Progenitor cell of endocrine pancreas (in vitro differentiated cells): ENCODE measurements at places on chromosomes 3 and 15. TPM values are rescaled to one million over a fixed set of nuclear protein-coding genes. Genes with fewer than 3 reads are reported as not detected.

Gene WWTR1
- total RNA-seq = 15.0 and 18.1 TPM in 2 replicates

Gene STAC
- total RNA-seq = 1.2 and 1.6 TPM in 2 replicates

Gene GNAT1
- 0.12 and 0.91 TPM in 2 replicates for total RNA-seq

Gene TRNT1
- total RNA-seq = 26.5 and 31.4 TPM in 2 replicates

DNA sequence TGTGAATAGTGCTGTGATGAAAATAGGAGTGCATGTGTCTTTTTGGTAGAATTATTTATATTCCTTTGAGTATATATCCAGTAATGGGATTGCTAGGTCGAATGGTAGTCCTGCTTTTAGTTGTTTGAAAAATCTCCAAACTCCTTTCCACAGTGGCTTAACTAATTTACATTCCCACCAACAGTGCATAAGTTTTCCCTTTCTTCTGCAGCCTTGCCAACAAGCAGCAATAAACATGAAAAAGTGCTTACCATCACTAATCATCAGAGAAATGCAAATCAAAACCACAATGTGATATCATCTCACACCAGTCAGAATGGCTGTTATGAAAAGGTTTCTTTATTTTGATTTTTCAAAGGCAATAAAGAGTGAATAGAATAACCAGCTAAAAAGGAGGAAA lies 1105.9 kb downstream of the NAALADL2 start:
- no peak for DNase-seq

Gene HRH1
- 0.09 TPM in 1 of 2 replicates, not detected in the other for total RNA-seq

Gene ZNF80
- total RNA-seq = not detected in 2 replicates

GRCh38 chr3:94336046-94336753 lies 273.3 kb downstream of the NSUN3 start:
- DNase-seq = no peak

DNA sequence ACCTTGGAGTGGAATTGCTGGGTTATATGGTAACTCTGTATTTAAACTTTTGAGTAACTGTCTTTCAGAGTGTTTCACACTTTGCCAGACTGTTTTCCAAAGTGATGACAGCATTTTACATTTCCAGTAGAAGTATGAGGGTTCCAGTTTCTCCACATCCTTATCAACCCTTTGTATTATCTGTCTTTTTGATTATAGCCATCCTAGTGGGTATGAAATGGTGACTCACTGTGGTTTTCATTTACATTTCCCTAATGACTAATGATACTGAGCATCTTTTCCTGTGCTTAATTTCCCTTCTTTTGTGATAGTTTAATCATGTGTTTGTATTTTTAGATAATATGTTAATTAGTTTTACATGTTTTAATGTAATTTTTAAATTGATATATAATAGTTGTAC lies 138.1 kb upstream of the DAZL start:
- no peak for DNase-seq

Gene SLC2A2
- total RNA-seq = 1.5 TPM in 2 replicates

DNA sequence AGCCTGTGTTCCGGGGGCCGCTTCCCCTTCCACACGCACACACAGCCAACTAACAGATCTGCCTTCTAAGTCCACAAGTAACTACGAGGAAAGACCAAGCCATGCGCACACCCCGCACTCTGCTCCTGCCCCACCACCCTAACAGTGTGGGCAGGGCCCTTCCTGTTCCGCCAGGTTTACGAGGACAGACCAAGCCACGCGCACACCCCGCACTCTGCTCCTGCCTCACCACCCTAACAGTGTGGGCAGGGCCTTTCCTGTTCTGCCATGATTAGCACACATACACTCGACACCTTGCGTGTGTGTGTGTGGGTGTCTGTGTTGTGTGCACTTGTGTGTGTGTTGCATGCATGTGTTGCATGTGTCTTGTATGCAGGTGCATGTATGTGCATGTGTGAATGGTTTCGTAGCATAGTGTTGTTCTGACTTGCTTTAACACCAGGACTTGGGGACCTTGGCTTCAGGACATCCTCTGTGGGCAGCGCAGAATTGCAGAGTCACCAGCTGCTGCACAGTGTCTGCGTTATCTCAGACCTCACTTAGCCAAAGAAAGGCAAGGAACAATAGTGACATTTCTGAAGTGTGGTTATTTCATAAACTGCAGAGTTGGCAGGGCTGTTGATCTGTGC lies 114.4 kb downstream of the CHSY1 start:
- DNase-seq = no peak

DNA sequence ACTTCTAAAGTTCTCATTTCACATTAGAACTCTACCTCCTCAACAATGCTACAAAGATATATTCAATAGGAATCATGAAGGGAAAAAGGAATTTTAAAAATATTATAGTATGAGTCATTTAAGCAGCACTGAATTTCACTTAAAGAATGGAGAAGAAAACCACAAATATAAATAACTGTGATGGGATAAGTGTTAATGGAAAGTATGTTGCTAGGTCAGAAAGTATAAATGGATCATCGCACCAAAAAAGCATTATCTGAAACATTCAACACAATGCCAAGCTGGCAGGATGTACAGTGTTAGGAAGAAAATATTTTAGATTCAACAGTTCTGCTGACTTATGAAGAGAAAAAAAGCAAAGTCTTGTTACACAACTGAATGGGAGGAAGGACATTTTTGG lies 101.4 kb downstream of the TFG start:
- DNase-seq = no peak

Gene CCR8
- total RNA-seq = not detected in 2 replicates

Gene NPAP1
- 0.65 and 0.67 TPM in 2 replicates for total RNA-seq

Gene SMAD3
- total RNA-seq = 49.9 and 51.3 TPM in 2 replicates

DNA sequence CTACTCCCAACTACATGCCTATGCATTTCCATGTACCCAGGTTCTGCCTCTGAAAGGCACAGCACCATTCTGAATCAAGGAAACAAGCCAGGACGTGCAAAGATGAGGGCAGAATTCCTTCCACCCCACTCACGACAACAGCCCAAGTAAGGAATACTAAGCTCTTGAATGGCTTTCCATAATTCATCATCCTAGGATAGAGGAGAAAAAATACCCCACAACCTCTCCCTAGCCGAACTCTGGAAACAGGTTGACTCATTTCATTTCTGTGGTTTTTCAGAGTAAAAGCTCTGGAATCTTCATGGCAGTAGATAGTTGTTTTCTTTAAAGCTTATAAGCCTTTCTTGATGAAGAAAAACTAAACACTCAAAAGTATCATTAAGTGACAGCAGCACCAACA lies 77.8 kb downstream of the PDZRN3 start:
- DNase-seq = no peak

GRCh38 chr3:137304313-137305056 lies 346.7 kb downstream of the IL20RB start:
- no peak for DNase-seq

Gene HYAL3
- 3.2 and 3.6 TPM in 2 replicates for total RNA-seq

- no peak for DNase-seq
These were observed 137.7 kb upstream of the RASGRP1 start for GRCh38 chr15:38702178-38702912.

DNA sequence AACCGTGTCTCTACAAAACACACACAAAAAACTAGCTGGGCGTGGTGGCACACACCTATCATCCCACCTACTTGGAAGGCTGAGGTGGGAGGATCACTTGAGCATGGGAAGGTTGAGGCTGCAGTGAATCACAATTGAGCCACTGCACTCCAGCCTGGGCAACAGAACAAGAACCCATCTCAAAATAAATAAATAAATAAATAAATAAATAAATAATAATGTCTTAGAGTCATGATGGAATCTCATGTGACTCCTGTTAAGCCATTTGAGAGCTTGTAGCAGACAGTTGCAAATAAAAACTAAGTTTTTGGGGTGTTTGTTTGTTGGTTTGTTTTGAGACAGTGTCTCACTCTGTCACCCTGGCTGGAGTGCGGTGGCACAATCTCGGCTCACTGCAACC lies 33.2 kb downstream of the SLC12A1 start:
- DNase-seq = no peak

GRCh38 chr3:66093981-66094380 lies 55.3 kb upstream of the MAGI1 start:
- no peak for DNase-seq

DNA sequence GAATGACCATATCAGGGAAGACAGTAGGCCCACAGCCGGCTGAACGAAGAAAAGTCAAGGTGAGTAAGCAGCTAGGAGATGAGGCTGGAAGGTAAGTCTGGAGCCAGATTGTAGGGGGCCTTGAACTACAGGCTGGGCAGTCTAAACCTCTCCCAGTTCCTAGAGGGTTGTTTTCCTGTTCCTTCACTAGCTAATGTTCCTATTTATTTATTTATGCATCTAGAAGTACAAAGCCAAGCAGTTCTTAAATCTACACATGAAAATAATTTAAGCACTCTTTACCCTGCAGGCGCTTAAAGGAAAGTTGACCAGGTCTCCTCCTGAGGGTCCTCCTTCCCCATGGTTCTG lies 3.7 kb downstream of the ACAA1 start:
- DNase-seq = no peak

DNA sequence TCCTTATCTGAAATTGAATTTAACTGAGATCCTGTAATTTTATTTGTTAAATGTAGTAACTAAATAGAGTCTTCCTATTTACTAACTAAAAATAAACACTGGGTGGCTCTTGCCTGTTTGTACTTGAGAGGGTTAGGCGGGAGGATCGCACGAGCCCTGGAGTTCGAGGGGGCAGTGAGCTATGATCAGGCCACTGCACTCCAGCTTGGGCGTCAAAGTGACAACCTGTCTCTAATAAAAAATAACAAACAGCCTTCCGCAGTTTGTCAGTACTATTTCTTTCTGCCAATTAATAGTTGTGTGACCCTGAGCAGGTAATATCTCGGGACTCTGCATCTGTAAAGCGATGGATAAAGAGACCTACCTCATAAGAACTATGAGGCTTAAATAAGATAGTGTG lies 768 bp upstream of the PDE12 start:
- no peak for DNase-seq

DNA sequence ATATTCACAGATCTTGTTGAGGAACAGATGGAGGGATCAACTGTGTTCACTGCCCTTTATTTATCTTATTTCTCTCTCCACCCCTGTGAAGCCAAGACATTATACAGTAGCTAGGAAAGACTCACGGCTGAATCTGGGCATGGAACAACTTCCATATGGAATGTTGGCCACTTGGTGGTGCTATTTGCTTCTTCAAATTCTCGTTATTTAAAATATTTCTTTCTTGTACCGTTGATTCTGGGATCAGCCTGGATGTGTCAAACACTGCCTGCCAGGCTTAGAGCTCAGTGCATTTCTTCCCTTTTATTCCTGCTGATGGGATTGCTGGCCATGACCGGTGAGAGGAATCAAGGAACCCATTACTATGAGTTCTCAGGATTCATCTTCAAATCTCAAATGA lies 17.5 kb upstream of the GASK1A start:
- DNase-seq = no peak

DNA sequence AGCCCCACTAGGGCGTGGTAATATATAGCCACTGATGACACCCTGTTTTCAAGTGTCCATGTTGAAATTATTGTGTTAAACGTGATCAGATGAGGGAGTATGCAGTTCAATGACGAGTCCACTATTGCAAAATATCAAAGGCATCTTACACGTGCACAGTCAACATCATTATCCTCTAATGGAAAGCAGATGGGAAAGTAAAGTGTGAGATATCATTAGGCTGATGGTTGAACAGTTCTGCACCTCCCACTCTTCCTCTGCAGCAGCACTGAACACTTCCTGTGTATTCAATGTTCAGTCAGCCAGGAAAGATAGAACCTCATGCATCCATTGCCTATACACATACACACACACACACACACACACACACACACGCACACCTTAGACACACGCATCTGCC lies 431.8 kb upstream of the CCDC54 start:
- no peak for DNase-seq

GRCh38 chr15:80151148-80151547 lies 1.7 kb upstream of the FAH start:
- no peak for DNase-seq
